ENCODE measurements at places on chromosomes 12 and 14.

DNA sequence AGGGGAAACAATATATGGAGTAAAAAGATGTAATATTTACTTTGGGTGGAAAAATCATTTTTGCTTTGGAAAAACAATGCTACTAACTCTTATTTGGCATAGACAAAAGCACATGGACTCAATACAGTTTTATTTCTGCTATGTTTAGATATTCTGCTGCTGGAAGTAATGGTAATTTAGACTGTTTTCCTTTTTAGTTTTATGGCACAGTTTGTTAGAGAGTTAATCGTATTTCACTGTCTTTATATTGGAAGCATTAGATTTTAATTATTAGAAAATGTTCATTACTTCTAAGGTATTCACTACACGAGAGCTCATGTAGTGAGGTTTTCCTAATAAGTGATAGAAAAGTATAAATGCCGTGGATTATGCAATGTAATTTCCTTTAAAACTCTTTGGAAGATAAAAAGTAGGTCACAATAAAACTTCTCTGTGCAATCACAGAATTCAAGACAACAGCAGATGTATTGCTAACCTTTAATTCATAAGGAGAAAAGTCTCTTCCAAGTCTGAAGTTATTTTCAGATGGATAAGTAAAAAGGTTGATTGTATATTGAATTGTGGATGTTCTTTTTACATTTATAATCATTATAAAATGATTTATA is 851.8 kb downstream of the TMTC2 start:
- DNase-seq, result no peak

- no peak for DNase-seq
These were observed 104.5 kb downstream of the TGFB3 start for GRCh38 chr14:75877292-75877691.

- no peak for DNase-seq
These were observed 36.2 kb downstream of the CHGA start for GRCh38 chr14:92959189-92959531.

DNA sequence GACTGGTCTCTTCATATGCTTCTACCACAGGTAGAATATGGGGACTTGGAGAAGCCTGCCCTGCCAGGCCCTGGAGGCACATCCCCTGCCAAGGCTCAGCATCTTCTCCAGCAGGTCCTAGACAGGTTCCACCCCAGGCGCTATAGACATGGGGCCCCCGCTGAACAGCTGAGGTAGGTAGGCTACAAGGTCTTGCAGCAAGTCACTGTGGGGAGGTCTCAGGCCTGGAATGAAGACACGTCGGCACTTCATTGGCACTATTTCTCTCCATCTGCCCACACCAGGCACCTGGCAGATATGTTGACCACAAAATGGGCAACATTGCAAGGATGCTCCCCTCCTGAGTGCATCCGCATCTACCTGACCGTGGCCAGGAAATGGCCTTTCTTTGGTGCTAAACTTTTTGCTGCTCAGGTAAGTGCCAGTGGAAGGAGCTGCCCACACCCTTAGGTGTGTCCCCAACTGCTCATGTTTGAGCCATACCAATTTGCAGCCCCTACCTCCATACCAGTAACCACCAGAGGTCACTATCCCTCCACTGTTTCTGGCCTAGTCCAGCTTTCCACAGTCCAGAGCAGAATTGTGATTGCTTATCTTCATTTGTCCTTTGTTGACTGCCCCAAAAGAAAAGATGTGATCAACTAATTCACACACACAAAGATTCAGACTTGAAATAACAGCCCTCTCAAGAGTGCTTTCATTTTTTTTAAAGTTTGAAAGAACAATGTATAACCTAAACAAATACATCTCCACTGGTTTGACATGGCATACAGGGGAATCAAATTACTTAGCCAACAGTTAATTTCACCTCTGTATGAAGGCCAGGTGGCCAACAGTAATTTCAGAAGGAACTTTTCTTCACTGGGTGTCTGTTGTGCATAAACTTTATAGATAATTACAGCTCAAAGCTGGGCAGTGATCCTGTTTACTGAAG is 16.1 kb downstream of the PIGH start:
- no peak for DNase-seq

DNA sequence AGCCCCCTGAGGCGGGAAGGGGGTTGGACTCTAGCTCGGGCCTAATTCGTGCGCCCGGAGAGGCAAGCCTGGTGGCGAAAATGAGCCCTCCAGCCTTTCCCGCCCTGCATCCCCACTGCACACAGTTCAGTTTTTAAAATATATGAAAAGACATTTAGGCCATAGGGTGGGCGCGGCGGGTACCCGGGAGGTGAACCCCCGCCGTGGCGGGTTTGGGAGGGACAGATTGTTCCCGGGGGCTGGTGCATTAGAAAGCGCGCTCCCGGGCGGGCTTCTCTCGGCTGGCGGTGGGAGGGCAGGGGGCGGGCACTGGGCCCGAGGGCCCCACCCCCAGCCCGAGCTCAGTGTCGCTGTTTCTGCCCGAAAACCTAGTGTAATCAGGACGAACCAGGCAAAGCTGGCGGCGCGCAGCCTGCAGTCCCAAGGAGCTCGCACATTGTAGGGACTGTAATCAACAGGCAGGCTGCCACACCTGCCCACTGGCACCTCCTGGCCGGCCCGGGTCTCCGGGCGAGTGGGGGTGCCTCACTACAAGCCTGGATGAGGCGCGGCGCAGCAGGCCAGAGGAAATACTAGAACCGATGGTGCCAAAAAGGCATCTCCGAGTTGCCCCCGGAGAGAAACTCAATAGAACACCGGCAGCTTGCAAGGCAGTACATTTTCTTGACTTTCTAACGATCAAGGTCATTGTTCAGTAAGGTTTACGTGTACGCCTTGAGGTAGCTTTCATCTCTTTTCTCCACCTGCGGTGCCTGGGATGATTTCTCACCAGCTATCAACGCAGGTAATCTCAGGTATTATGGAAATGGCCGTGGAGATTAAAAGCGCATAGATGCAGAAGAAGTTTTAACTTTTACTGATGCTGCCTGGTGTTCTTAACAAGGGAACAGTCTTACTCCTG is 764 bp upstream of the SPTB start:
- peak; percentile 76 for DNase-seq

GRCh38 chr12:7374423-7375144 is 69.4 kb downstream of the CD163L1 start:
- peak; percentile 33 for DNase-seq

DNA sequence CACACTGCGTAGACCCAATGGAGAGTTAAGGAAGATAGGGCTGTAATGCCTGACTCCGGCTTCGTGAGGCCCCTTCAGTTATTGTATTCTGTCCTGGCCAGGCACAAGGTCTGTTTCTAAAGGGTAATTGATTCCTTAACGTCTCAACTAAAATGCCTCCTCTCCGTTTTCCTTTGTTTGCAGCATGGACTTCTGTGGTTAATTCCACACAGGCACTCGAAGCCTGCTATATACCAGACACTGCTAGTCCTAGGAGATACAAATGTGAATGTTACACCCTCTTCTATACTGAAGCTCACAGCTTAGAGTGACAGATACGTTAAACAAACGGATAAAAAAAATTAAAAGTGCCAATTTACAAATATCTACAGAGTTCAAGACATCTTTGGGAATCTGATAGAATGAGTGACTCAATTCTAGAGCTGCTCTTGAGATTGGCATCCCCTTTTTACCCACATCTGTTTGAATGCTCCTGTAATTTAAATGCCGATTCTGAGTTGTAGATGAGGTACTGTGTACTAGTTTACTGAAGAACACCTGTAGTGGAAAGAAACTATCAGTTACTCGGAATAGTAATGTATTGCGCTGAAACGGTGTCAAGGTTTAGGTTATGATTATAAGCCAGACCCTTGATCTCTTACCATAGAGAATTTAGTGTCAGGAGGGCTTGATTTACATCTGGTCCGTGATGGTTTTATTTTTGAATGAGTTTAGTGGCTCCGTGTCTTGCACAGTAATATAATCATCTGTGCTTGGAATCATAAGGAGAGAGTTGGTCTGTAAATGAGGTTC is 784 bp downstream of the PSMA6 start:
- no peak for DNase-seq

- no peak for DNase-seq
These were observed 190.2 kb upstream of the AMIGO2 start for GRCh38 chr12:47269916-47270315.

DNA sequence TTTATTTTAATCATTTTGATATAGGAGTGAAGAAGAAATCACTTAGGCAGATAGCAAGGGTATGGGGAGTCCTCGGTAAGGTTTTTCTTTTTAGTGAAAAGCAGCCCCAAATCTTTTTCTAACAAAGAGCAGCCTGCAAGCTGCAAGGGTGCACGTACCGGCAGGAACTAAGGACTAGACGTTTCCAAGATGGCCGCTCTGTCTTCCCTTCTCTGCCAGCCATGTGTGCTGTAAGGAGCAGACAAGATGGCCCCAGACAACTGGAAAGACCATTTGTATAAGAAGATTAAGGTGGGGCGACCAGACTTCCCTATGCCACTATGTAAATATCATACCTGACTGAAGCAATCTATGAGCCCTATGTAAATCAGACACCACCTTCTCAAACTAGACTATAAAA is 79.6 kb downstream of the TXNDC16 start:
- no peak for DNase-seq

- no peak for DNase-seq
These were observed 66.4 kb upstream of the ARHGAP5 start for GRCh38 chr14:32010604-32011125.

GRCh38 chr12:44779766-44780165 is 96.3 kb downstream of the NELL2 start:
- DNase-seq, result no peak

DNA sequence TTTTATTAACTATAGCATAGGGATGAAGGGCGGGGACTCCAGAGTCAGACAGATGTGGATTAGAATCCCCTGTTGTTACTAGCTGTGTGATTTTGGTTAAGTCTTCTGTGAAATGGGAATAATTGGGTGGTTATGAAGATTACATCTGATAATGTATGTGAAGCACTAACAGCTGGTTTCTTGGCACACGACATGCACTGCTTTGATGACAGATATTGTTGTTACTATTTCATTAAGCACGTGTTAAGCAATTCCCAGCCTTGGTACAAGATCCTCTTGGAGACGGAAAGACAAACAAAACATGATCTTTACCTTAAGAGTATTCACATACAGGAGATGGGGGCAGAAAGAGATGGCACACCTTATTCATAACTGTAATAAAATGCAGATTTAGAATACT is 7.9 kb downstream of the PPFIBP1 start:
- no peak for DNase-seq

- no peak for DNase-seq
These were observed 59.2 kb downstream of the PPFIBP1 start for GRCh38 chr12:27583057-27583797.

DNA sequence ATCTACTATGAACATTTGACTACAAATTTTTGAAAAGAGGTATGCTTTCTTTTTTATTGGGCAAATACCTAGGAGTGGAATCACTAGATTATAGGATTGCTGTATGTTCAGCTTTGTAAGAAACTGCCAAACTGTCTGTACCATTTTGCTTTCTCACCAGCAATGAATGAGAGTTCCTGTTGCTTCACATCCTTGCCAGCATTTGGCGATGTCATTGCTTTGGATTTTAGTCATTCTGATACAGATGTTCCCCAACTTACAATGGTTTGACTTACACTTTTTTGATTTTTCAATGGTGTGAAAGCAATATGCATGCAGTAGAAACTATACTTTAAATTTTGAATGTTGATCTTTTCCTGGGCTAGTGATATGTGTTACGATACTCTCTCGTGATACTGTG is 328.7 kb downstream of the RAD51B start:
- DNase-seq, result no peak

GRCh38 chr12:90120627-90121026 is 412.0 kb upstream of the ATP2B1 start:
- DNase-seq, result no peak

- no peak for DNase-seq
These were observed 94.6 kb upstream of the MUCL1 start for GRCh38 chr12:54759751-54760150.

DNA sequence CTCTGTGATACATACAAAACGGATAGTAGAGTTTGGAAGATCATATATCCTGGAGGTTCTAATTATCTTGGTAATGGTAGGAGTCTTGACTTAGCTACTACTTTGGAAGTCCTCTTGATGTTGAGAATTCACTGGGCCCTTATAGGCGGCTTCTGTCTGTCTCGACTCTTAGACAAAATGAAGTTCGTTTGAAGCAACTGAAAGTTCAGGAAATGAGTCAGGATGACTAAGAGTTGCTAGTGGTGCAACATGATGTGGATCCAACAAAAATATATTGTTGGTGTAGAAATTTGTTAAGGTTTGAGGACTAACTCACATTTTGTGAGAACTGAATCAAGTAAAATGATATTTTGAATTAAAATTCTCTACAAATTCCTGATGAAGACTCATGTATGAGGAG is 272.7 kb downstream of the AEBP2 start:
- no peak for DNase-seq

- no peak for DNase-seq
These were observed 18.6 kb downstream of the HIF1A start for GRCh38 chr14:61713724-61714437.

DNA sequence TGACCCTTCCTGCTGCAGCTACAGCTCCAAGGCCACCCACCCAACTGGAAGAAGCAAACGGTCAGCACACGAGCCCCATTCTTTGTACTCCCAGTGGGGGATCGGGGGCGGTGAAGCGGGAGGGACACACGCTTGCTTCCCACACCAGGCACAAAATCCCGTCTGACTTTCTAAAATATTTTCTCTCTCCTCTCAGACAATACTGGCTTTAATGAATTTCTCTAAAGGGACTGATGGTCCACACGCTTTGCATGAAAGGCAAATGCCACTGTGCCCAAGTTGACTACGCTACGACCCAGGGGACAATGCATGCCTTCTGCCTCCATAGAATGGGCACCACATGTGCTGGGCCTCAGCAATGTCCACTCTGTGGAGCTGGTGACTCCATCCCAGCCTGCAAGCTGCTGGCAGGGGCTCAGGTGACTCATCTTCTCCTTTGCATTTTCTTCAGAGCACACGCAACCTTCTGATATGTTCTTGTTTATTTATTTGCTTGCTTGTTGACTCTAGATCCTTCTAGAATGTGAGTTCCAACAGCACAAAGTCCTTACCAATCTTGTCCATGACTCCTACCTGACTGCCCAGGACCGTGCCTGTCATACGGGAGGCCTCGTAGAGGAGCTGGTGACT is 15.6 kb downstream of the SYNE3 start:
- no peak for DNase-seq

GRCh38 chr14:29527286-29527685 is 400.4 kb downstream of the PRKD1 start:
- no peak for DNase-seq

GRCh38 chr12:65517656-65518210 is 239.2 kb downstream of the MSRB3 start:
- DNase-seq, result no peak

DNA sequence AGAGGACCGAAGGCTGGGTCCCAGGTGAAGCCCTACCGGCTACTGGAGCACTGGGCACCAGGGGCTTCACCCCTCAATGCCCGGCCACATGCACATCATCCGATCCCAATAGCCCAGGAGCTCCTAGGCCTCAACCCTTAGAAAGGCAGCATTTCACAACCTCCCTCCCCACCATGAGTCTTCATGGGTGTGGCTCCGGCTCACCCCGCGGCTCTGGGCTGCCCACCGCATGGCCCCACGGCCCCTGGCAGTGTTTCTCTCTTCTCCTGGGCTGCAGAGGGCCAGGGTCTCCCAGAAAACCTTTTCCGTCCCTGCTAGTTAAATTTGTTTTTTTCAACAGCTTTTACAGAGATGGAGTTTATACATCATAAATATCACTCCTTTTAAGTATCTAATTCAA is 28.6 kb upstream of the DLK1 start:
- no peak for DNase-seq

- no peak for DNase-seq
These were observed 244.2 kb downstream of the DPF3 start for GRCh38 chr14:72649603-72650227.

- no peak for DNase-seq
These were observed 28.6 kb downstream of the DYRK2 start for GRCh38 chr12:67677166-67677565.

GRCh38 chr14:45698462-45699134 is 445.6 kb upstream of the MIS18BP1 start:
- DNase-seq, result no peak
